ENCODE measurements at places on chromosomes 16 and 17.

GRCh38 chr16:30473231-30474073 lies 910 bp downstream of the ITGAL start:
- peak; percentile 83 for DNase-seq

- DNase-seq = no peak
These were observed 352.1 kb upstream of the TBX2 start for GRCh38 chr17:61047515-61047914.

DNA sequence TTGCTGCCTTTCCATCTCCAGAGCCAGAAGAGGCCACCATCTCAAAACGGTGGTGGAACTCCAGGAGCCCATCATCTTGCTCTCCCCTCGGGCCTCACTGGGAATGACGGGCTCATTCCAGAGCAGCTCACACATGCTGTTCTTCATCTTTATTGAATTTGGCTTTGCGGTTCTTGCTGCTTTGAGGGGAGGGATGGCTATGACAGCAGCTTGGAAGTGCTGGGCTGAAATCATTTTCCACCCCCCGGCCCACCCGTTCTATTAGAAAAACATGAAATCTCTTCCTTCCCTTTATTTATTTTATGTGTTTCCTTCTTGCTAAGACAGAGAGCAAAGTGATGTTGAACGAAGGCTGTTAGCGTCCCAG lies 149.8 kb upstream of the RPL38 start:
- DNase-seq = no peak

DNA sequence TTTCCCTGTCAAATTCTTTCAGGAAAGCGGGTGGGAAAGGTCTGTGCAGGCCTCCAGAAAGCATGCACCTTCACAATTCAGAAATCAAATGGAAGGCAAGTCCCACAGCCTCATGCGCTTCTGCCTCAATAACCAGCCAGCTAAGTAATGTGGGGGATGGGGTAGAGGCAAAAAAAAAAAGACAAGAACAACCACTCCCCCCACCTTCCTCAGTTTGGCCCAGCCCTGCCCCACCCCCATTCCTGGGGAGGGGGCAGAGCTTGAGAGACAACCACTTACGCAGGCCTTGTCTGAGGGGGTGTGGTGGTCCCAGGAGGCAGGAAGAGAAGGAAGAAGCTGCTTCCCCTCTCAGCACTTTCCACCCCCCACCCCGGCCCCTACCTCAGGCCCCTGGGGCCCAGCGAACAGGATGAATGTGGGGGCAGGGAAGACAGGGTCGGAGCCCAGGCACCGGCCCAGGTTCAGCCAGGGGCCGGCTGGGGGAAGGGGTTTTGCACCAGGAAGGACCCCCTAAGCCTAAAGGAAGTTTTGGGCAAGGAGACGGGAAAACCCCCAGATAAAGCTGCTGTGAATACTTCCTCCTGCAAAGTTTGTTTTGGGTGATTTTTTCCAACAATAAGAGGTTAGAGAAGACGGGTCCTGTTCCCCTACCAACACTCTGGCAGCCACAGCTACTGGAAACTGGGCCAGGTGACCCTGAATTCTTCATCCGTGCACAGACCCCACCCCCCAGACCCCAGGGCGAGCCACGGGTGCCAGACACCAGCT lies 1.2 kb downstream of the JUP start:
- DNase-seq = no peak

DNA sequence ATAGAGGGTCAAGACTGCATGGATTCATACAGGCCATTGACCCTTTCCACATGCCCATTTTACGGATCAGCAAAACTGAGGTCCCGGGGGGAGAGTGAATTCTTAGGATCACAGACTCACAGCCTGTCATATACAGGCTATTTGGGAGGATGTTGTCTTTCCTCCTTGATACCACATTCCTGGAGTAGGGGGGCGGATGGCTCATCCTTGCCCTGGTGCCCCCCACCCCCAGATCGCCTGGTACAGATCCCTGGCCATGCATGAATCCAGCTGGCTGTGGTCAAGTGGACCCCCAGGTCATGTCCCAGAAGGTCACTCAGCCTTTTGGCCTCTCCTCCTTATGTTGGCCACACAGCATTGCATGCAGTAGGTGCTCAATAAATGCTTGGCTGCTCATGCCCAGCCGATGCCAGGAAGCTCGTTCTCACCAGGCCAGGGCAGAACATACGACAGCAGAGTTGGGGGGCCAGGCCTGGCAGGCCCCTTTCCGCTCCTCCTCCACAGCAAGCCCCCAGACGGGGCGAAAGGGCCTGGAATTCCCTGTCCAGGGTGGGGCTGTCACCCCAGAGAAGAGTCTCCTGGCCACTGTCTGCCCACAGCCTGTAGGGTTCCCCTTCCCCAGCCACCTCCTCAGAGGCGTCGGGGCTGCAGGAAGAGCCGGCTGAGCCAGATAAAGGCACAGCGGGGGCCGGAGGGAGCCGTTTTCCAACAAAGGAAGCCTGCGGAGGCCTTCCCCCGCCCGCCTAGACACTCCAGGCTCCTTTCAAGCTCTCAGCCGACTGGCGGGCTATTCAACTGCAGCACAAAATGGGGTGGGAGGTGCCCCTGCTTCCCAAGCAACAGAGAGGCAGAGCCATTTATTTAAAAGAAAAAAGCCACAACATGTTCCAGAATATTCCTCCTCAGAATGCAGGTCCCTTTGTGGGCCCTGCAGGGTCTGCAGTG lies 215.7 kb upstream of the CIBAR2 start:
- DNase-seq = no peak

DNA sequence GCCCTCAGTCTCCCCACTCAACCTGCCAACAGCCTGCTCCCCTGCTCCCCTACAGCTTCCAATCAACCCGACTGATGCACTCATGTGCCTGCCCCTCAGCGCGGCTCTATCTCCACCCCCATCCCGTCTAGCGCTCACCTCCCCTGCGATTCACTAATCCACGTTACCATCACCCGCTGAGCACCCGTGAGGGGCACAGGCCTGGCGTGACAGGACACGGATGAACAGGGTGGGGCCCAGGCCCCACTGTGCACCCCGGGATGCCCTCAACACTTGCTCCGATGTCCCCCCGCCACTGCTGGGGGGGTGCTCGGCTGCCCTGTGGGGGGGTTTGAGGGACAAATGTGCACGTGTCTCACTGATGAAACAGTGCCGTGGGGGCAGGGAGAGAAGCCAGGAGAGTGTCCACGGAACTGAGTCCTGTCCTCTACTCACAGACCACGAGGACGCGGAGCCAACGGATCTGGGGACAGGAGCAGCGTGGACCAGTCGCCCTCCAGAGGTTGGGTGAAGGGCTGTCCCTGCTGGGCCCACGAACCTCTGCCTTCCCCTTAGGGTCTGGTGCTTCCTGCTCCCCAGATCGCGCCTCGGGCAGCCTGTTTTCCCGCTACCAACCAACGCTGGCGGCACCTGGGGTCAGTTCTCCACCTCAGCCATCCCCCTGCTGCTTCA lies 66.7 kb downstream of the RPH3AL start:
- no peak for DNase-seq
